ENCODE measurements at places on chromosomes 3 and 15.

- no peaks in the 10 kb centered on the region for H3K36me3 ChIP-seq
- no peak overlapping the region for H3K27ac ChIP-seq
- no peaks in the 10 kb centered on the region for H3K4me1 ChIP-seq
- no peaks in the 10 kb centered on the region for H3K27me3 ChIP-seq
- H3K4me3 ChIP-seq: no peak overlapping the region
These were observed 223.5 kb downstream of the NAALADL2 start for GRCh38 chr3:175082631-175083030.

DNA sequence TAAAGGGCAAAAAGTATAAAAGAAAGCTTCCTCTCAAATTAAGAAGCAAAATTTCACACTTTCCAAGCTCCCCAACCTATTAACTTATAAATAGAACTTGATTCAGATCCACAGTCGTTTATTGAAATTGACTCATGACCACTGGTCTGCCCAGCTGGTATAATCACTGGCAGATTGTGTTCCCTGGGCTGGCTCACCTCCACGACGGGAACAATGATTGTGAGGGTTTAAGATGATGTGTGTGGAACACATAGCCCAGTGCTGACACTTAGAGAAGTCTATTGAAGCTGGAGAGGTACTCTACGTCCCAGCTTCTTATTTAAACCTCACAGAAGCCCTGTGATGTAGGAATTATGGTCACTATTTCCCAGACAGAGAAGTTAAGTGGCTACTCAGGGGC lies 90.4 kb downstream of the MB21D2 start:
- no peaks in the 10 kb centered on the region for H3K36me3 ChIP-seq
- no peak overlapping the region for H3K4me3 ChIP-seq
- DNase-seq: no peak
- H3K27ac ChIP-seq: no peak overlapping the region

DNA sequence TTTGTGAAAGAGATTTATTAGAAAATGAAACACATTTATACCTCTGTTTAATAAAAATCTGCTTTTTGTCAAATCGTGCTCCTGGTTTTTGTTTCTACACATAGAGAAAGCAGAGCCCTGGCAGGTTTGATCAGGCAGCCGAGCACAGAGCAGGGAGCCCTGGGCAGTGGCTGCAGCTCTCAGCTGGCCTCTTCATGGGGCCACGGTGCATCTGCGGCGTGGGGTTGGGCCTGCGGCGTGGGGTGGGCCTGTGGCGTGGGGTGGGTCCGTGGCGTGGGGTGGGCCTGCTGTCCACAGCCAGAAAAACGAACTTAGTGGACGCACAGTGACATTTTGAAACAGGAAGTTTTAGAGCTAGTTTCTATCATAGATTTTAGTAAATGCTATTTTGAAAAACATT lies 10.6 kb downstream of the GOLGA6L2 start:
- DNase-seq: no peak
- no peaks in the 10 kb centered on the region for H3K27me3 ChIP-seq
- H3K36me3 ChIP-seq: no peaks in the 10 kb centered on the region
- no peak overlapping the region for H3K27ac ChIP-seq

DNA sequence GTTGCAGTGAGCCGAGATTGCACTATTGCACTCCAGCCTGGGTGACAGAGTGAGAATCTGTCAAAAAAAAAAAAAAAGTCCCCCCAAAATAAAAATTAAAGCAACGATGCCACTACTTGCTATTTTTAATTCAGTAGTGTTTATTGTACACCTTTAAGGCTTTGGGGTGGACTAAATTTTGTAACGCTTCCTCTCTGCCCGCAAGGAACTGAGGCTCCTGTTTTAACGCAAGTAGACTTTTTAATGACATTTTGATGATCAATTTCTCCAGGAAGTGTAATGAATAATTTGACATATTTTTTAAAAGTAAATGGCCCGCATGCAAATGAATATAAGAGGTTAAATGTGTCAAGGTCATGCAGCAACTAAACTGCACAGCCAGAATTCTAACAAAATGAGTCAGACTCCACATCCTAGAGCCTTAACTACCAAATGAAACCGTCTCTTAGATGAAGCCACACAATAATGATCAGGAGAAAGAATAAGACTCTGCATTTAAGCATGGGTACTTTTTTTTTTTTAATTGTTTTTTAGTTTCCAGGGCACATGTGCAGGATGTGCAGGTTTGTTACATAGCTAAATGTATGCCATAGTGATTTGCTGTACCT lies 96.8 kb upstream of the LMOD3 start:
- no peaks in the 10 kb centered on the region for H3K27me3 ChIP-seq
- H3K27ac ChIP-seq: no peak overlapping the region
- no peak overlapping the region for H3K4me3 ChIP-seq

GRCh38 chr3:124032311-124032880 lies 40.5 kb upstream of the ROPN1 start:
- peak overlapping the region; percentile 52 for H3K4me3 ChIP-seq
- H3K36me3 ChIP-seq: no peaks in the 10 kb centered on the region
- no peaks in the 10 kb centered on the region for H3K4me1 ChIP-seq
- DNase-seq: peak; percentile 41
- H3K27me3 ChIP-seq: peaks cover 26% of the 10 kb centered on the region

DNA sequence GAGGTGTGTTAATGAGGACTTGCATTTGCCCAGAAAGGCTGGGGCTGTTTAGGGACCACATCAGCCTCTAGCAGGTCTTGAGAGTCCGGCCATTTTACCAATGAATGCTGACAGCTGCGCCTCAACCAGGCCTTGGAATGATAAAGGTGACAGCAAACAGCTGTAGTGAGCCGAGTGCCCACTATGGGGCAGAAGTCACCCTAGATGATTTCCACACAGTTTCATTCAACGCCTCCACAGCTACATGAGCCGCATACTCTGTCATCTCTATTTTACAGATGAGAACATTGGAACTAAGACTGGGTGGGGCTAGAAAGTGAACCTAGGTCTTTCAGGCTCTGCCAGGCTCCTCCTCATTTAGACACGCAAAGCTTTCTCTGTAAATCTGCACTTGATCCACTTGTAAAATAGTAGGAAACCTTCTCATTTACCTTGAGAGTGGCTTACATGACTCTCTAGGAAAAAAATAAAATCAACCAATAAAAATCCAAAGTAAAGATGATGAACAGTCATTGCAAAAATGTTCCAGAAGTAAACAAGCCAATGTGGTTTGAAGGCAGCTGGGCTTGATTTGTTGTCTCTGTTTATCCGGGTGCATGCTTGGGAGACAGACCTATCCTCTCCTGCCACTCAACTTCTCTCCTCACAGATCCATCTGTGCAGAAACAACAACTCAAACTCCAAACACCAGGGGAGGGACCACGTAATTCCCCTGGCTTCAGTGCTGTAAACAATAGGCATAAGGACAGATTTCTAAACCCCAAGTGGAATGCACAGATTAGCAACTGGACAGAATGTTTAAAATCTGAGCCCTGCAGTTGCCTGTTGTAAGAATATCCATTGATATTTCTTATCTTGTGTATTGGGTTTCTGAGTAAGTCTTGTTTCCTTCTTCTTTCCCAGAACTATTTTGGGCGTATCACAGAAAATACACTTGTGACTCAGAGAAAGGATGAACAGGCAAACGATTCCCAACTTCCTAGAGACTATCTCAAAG lies 31.5 kb upstream of the LDHAL6B start:
- peak; percentile 39 for DNase-seq
- no peaks in the 10 kb centered on the region for H3K27me3 ChIP-seq
- H3K4me1 ChIP-seq: no peaks in the 10 kb centered on the region
- H3K36me3 ChIP-seq: no peaks in the 10 kb centered on the region

DNA sequence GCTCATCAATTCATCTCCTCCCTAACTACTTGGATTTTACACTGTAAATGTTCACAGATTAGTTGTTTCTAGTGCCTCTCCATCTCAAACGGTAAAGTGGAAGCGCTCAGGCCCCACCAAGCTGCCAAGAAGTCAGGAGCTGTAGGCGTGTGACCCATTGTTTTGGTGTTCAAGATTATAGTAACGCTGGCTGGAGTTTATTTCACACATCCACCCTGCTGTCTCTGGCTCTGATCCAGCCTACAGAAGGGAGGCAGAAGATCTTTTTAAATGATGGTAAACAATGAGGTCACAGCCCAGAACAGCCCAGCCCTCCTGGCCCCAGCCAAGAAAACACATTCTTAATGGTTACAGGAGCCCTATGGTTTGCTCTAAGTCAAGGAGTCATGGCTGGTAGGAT lies 25.7 kb upstream of the GALNT15 start:
- H3K36me3 ChIP-seq: no peaks in the 10 kb centered on the region
- no peak overlapping the region for H3K4me3 ChIP-seq
- peak; percentile 81 for DNase-seq
- no peaks in the 10 kb centered on the region for H3K27me3 ChIP-seq
- H3K27ac ChIP-seq: peak overlapping the region; percentile 45

DNA sequence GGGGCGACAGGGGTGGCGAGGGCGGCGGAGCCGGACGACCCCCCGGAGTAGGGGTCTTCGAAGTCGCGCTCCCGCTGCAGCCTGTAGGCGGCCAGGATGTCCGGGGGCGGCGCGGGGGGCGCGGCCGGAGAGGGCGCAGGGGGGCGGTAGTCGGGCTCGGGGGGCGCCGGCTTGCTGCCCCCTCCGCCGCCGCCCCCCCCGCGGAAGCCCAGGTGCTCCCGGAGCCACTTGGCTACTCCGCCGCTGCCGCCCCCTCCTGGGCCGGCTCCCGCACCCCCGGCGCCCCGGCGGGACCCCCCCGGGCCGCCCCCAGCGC lies 230 bp downstream of the SHF start:
- H3K4me1 ChIP-seq: no peaks in the 10 kb centered on the region
- no peak for DNase-seq
- peak overlapping the region; percentile 83 for H3K4me3 ChIP-seq
- H3K36me3 ChIP-seq: no peaks in the 10 kb centered on the region

DNA sequence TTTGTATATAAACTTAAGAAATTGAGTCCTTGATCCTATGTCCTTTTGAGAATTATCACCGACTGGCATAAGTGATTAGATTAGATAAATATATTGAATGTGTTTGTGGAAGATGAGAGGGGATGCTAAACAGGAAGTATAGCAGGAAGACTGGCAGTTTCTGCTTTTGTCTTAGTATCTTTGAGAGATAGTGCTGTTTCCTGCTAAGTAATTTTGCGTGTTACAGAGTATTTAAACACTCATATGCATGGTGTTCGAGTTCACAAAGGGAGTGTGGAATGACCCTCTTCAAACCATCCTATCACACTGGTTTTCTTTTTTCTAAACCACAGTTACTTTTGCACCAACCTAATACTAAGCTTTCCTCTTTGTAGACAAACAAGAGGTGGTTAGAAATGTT lies 106.0 kb downstream of the KLHL25 start:
- peaks cover 15% of the 10 kb centered on the region for H3K4me1 ChIP-seq
- no peaks in the 10 kb centered on the region for H3K27me3 ChIP-seq
- DNase-seq: no peak
- H3K27ac ChIP-seq: peak overlapping the region; percentile 60

DNA sequence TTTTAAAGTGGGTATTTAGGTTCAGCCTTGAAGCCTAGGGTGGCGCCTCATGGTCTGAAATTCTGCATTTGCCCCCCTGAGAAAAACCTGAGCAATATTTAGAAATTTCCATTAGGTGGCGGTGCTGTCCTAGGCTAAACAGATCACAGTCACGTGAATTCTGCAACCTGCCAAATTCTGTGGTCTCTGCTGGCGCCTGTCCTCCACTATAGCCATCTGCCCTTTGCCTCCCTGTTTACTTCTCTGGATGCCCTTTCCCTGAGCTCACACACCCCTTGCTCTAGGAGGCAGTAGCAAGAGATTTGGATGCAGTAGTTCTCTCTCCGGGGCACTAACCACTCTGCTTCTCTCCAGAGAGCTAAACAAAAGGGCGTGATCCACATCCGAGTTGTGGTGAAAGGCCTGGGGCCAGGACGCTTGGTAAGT lies 9.1 kb downstream of the MRPS11 start:
- H3K27ac ChIP-seq: no peak overlapping the region
- DNase-seq: no peak
- H3K4me3 ChIP-seq: no peak overlapping the region
- peaks cover 85% of the 10 kb centered on the region for H3K36me3 ChIP-seq

DNA sequence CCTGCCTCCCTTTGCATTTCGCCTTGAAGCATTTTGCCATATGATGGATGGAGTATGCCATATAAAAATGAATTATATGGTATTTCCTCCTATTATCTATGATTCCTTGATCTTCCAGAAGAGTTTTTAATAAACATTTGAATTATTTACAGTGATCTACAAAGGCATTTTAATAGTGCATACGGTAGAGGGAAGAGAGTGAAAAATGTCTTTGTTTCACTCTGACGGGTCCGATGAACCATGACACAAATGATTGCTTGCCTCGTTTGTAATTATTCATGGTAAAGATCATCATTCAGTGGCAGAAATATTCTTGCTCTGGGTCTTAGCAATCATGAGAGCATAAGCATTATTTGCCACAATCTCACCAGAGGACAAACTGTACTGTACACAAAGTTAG lies 1010.9 kb downstream of the NTRK3 start:
- H3K4me3 ChIP-seq: no peak overlapping the region
- no peaks in the 10 kb centered on the region for H3K36me3 ChIP-seq
- DNase-seq: no peak
- no peaks in the 10 kb centered on the region for H3K4me1 ChIP-seq
- no peak overlapping the region for H3K27ac ChIP-seq
- no peaks in the 10 kb centered on the region for H3K27me3 ChIP-seq

- H3K36me3 ChIP-seq: no peaks in the 10 kb centered on the region
- no peaks in the 10 kb centered on the region for H3K27me3 ChIP-seq
- DNase-seq: no peak
- H3K4me1 ChIP-seq: no peaks in the 10 kb centered on the region
- no peak overlapping the region for H3K4me3 ChIP-seq
These were observed 462.2 kb downstream of the ZPLD1 start for GRCh38 chr3:102896851-102897621.

GRCh38 chr15:85646538-85647091 lies 148.1 kb downstream of the KLHL25 start:
- DNase-seq: no peak
- H3K4me1 ChIP-seq: peaks cover 30% of the 10 kb centered on the region
- H3K27ac ChIP-seq: no peak overlapping the region
- H3K27me3 ChIP-seq: no peaks in the 10 kb centered on the region
- H3K4me3 ChIP-seq: no peak overlapping the region

DNA sequence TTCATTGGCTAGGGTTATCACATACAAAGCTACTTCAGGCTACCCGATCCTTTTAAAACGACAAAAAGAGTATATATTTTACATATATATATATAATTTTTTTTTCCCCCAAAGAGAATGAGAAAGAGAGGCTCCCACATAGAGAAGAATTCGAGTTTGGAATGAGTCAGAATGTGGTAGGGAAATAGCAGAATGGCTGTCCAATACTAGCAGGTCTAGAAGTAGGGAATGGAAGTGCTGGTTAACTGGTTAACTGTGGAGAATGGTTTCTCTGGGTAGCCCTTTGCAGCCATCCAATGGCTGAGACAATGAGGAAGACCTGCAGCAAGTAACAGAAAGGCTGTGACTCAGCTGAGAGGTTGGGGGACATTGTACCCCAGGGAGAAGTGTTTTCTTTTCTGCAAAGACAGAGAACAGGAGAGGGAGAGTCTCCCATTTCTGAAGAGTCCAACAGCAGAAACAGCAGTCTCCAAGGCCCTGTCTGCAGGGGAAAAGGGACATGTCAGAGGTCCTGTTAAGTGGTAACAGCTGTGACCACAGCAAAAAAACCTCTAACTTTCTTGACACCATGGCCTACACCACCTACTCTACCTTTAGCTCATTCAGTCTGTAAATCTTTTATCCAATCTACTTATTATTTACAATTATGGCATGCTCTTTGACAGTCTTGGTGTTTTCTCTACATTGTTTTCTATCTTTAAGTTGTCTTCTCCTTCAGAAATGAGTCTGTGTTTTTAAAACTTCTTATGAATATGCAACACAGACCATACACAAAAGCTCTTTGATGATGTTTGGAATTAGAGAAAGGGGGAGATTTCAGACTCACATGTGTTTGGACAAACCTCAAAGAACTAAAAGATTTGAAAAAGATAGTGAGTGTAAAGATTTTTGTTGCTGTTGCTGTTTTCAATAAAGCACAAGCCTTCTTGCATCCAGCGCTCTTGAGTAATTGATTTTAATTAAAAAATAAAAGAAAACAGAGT lies 116.1 kb upstream of the SLC7A14 start:
- no peaks in the 10 kb centered on the region for H3K27me3 ChIP-seq
- no peaks in the 10 kb centered on the region for H3K36me3 ChIP-seq
- no peaks in the 10 kb centered on the region for H3K4me1 ChIP-seq
- H3K4me3 ChIP-seq: no peak overlapping the region
- H3K27ac ChIP-seq: no peak overlapping the region
